ENCODE measurements at places on chromosomes 6 and 20.
A peak's percentile ranks its signal among the peaks of the same experiment; 100 is the strongest.

GRCh38 chr20:7650086-7650879 is 290.0 kb downstream of the HAO1 start:
- DNase-seq, result no peak

GRCh38 chr6:155472886-155473285 is 17.2 kb upstream of the NOX3 start:
- DNase-seq, result no peak

DNA sequence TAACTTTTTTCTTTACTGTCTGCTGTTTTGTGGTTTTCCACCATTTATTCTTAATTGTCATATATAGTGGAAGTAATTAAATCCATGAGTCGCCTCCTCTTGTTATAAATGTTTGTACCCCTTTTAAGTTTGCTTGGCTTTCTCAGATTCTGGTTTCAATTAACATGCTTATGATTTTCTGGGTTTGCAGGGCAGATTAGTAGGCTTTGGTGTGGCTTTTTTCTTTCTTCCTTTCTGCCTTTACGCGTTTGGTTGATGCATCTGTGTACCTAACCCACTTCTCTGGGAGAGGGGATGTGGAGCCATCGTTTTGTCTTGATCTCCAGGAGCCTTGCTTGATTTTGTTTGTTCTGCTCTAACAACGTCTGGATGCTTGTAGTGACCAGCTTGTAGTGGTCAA is 100.4 kb downstream of the JARID2 start:
- DNase-seq, result no peak

GRCh38 chr6:108661430-108661829 is 100.7 kb downstream of the FOXO3 start:
- DNase-seq, result peak; percentile 55

- peak; percentile 40 for DNase-seq
Measured at GRCh38 chr6:144123421-144123820, 26.9 kb upstream of the STX11 start.

DNA sequence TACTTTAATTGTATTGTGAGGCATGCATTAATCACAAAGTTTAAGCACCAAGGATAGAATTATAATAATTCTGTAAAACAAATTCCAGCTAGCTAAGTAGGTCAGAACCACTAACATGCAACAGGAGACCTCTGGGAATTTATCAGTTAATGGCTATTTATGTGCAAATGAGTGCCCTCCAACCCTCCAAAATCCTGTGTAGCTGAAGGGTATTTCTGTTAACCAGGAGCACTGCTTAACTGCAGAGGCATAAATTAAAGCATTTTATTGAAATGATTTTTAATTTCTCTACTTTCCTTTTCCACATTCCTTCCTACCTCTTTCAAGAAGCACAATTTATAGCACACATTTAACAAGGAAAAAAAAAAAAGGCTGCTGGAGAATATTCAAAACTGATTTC is 77.0 kb downstream of the MMS22L start:
- DNase-seq, result no peak

DNA sequence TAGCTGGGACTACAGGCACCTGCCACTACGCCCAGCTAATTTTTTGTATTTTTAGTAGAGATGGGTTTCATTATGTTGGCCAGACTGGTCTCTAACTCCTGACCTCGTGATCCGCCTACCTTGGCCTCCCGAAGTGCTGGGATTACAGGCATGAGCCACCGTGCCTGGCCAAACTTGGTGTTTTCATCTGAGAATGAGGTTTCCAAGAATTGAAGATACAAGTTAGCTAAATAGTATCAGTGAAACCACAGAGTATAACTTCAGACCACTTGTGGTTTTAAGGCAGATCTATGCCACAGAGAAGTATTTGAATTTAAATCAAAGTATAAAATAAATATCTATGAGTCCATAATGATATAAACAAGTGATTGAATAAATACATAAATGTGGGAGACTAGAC is 70.1 kb downstream of the SLC16A10 start:
- DNase-seq, result no peak

GRCh38 chr6:106470316-106470715 is 109.8 kb downstream of the CRYBG1 start:
- DNase-seq, result no peak

- DNase-seq, result peak; percentile 35
Measured at GRCh38 chr6:154414021-154414813, 57.6 kb upstream of the IPCEF1 start.

DNA sequence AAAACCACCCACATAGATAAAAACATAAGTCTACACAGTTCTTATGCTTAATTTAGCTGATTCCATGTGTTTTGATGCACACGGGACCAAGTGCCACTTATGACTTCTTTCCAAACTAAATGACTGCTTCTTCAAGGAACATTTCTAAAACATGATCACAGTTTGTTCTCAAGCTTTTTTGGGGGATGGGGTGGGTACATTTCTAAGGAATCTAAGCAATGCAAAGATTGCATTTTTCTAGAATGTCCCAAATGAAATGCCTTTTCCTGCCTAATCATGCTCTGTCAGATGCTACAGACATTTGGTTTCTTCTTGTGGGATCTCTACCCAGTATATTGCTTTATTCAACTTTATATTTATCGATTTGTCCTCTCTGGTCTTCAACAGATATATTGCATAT is 496.8 kb upstream of the JAG1 start:
- no peak for DNase-seq

GRCh38 chr20:3209257-3209945 is at the start of gene ITPA:
TSS of gene ITPA (plus strand) at chr20:3209498. CDS start at chr20:3209552, 54 bp downstream.
- peak; percentile 53 for DNase-seq

- DNase-seq, result peak; percentile 47
Measured at GRCh38 chr6:28218312-28219248, 6.5 kb upstream of the ZSCAN9 start.

- DNase-seq, result peak; percentile 32
Measured at GRCh38 chr6:43143235-43144128, 27.6 kb upstream of the SRF start.

DNA sequence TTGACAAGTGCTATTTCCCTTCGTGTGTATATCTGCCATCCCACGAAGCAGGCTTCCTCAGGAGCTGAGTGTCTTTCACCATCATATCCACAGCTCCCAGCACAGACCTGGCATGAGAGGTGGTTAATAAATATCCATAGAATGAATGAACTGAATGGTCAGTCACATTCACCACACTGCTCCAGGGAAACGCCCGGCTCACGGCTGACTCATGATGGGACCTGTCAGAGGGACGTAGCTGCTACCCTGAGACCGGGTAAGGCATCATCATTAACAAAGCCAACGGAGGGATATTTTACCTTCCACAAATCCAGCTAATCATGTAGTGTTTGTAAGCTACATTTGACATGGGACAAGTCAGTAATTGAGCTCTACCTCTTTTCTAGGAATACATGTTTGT is 12.5 kb downstream of the AGPAT4 start:
- no peak for DNase-seq

GRCh38 chr6:33344701-33345697 is 27.5 kb upstream of the ZBTB22 start:
- DNase-seq, result peak; percentile 77

DNA sequence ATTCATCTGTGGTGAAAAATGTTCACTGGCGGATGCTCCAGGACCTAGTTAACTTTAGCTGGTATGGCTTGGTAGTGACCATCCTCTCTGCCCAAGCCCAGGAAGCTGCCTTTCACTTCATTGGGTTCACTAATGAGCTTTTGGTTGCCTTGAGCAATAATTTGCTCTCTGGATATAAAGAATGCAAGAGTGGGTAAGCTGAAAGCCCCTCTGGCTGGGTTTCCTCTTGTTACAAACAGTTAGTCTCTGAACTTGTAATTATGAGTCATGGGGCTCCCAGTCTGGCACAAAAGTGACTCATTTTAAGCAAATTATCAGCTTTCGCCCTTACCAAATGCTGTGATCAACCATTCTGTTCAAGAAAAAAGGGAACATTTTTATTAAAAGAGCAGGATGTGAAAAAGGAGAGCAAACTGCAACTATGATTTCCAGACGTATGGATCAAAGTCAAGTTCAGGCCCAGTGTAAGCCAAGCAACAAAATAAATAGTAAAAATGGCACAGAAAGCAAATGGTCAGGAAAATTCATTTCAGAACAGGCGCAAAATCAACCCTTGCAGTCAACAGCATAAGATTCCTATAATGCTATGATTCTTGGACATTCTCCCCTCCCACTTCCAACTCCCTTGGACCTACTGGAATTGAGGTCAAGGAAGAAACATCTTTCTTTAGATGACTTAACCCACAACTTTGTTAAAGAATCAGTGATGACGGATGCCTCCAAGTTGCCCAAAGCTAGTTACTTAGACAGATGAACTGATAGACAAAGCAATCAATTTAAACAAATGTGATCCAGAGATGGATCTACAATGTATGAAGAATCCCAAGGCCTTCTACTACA is 130.0 kb upstream of the KCNK16 start:
- DNase-seq, result no peak

- no peak for DNase-seq
Measured at GRCh38 chr20:48629069-48629959, 198.5 kb downstream of the PREX1 start.

DNA sequence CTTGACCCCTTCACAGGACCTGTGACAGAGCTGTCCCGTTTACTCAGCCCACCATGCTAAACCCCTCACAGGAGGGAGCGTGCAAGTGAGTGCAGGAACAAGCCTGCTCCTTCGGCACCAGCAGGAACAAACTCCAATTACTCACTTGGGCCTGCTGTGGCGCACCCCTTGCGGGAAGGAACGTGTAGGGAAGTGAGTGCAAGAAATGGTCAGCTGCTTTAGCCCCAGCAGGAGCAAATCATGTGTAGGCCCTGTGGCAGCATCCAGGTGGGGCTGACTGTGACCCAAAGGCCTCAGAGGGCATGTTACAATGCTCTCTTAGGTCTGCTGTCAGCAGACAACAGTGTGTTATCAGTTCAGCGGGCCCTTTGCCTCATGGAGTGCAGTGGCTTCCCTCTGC is 574.4 kb downstream of the PRKN start:
- DNase-seq, result no peak

- DNase-seq, result peak; percentile 71
Measured at GRCh38 chr6:25446830-25447569, 167.8 kb downstream of the CARMIL1 start.

GRCh38 chr20:2163312-2163711 is 61.7 kb downstream of the STK35 start:
- no peak for DNase-seq

GRCh38 chr6:16758163-16758975 is 2.9 kb downstream of the ATXN1 start:
- no peak for DNase-seq

DNA sequence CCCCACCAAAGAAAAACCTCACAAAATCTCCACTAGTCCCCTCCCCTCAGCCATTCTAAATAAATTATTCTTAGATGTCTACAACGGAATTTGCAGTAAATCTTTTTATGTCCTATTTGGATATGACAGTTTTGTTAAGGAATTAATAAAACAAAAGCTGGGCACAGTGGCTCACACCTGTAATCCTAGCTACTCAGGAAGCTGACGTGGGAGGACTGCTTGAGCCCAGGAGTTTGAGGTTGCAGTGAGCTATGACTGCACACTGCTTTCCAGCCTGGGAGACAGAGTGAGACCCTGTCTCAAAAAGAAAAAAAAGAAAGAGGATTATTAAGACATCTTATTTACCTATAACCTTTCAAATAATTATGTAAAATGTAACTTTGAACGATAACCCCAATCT is 165.4 kb downstream of the SLC16A10 start:
- DNase-seq, result no peak

- DNase-seq, result no peak
Measured at GRCh38 chr6:52640170-52640569, 30.7 kb upstream of the TMEM14A start.

GRCh38 chr6:89910902-89911240 is 16.6 kb downstream of the GJA10 start:
- no peak for DNase-seq

DNA sequence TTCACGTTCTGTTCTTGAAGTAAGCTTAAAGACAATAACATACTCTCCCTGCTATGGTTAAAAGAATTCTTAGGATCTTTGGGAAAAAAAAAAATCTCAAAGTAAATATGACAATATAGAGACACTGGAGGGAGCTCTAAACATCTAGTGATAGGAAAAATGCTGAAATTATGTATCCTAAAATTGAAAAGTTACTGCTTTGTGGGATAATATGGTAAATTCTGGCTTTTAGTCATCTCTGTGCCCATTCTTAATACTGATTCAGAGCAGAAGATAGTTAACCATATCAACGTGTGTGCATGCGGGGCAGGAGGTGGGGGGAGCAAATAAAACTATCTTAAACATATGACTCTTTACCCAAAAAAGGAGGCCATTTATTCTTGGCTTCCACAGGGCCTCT is 165.4 kb downstream of the GMPR start:
- no peak for DNase-seq

- DNase-seq, result peak; percentile 40
Measured at GRCh38 chr6:57173886-57174510, 1.9 kb downstream of the BAG2 start.

DNA sequence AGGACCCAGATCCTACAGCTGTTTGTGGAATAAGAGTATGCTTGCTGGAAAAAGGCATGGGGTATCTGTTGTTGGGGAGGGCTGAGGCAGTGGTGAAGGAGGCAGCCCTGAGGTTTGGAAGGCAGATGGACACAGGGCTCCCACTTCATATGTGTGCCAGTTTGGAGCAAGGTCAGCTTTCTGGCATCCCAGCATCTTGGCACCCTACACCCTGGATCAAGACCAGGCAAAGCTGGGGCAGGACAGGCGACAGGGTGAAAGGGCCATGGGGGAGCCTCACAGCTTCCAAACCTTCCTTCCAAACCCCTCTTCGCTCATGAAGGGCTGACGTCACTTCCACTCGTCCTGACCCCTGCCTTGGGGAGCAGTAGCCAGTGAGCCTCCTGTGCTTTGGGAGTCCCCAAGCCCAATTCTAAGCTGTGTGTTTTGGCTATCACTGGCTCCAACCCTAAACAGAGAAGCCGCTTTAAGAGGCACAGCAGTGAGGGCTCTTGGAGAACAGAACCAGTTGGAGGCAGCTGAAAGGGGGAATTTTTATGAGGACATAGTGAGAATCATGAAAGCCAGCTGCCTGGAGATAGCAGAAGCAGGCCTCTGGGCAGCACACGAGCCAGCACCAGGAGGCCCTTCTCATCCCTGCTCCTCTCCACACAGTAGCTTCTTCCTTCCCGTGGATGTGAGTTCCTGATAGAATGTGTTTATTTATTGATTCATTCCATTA is 448.6 kb upstream of the CDH4 start:
- DNase-seq, result no peak

GRCh38 chr6:21228876-21229460 is 364.6 kb upstream of the SOX4 start:
- DNase-seq, result no peak

- no peak for DNase-seq
Measured at GRCh38 chr6:10479939-10480700, 41.0 kb upstream of the GCNT2 start.

- DNase-seq, result no peak
Measured at GRCh38 chr6:44260011-44260410, 2.7 kb upstream of the SLC35B2 start.

GRCh38 chr6:108570517-108570916 is 9.8 kb downstream of the FOXO3 start:
- DNase-seq, result no peak
